T-helper 17 cell (primary cell): ENCODE measurements at places on chromosomes 11 and 22. TPM values are rescaled to one million over a fixed set of nuclear protein-coding genes. Genes with fewer than 3 reads are reported as not detected.

DNA sequence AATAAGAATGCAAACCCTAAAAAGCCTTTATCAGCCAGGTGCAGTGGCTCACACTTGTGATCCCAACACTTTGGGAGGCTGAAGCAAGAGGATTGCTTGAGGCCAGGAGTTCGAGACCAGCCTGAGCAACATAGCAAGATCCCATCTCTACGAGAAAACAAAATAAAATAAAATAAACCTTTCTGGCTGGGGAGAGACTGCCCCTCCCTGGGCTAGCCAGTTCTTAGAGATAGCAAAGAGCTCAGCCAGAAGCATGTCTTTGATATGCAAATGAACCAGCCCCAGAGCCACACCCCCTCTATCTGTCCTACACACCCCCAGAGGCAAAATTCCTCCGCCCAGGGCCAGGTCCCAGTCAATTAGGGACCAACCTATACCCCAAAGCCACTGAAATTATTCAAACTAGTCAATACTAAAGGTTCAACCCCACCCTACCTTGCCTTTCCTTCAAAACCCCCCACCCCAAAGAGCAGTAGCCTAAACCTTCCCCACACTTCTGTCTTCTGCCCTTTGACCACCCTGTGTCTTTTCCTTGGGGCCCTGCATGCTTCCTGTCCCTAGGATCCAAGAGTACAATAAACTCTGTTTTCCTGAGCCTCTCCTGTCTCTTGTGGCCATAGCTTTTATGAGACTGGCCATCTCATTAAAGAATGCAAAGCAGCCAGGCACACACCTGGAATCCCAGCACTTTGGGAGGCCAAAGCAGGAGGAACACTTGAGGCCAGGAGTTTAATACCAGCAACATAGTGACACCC is 37.3 kb upstream of the CXCR5 start:
- no peaks in the 10 kb centered on the region for H3K36me3 ChIP-seq
- H3K27me3 ChIP-seq: no peaks in the 10 kb centered on the region
- H3K4me3 ChIP-seq: no peak overlapping the region
- no peak overlapping the region for H3K27ac ChIP-seq
- no peak for DNase-seq

GRCh38 chr11:76646882-76647534 is 23.5 kb downstream of the LRRC32 start:
- H3K27me3 ChIP-seq: peaks cover 58% of the 10 kb centered on the region
- no peak overlapping the region for H3K4me3 ChIP-seq

Gene MS4A8
- total RNA-seq: not detected

Gene RGL4
- 20.2 TPM for total RNA-seq

Gene TCP11L1
- 15.0 TPM for total RNA-seq

- H3K4me1 ChIP-seq: peaks cover 30% of the 10 kb centered on the region
- peak overlapping the region; percentile 78 for H3K27ac ChIP-seq
- H3K36me3 ChIP-seq: no peaks in the 10 kb centered on the region
- H3K4me3 ChIP-seq: no peak overlapping the region
Observed at GRCh38 chr22:31627223-31627731, 34.7 kb downstream of the PISD start.

DNA sequence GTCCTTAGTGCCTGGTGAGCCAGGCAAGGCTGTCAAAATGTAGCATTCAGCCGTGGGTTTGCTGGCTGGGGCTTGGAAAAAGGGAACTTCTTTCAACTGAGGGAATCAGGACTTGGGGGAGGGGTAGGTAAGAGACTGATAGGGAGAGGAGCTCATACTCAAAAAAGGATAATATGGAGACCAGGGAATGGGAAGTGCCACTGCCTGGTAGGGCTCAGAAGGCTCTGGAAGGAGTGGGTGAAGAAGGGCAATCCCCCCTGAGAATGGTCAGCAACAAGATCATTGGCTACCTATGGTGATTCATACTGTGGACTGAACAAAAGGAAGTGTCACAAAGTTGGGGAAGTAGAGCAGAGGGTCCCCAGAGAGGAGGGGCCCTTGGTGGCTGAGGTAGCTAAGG is 1.9 kb downstream of the CNGA4 start:
- H3K4me1 ChIP-seq: no peaks in the 10 kb centered on the region
- peaks cover 40% of the 10 kb centered on the region for H3K27me3 ChIP-seq
- DNase-seq: no peak
- H3K4me3 ChIP-seq: no peak overlapping the region
